ENCODE measurements at places on chromosomes 2 and 18.

DNA sequence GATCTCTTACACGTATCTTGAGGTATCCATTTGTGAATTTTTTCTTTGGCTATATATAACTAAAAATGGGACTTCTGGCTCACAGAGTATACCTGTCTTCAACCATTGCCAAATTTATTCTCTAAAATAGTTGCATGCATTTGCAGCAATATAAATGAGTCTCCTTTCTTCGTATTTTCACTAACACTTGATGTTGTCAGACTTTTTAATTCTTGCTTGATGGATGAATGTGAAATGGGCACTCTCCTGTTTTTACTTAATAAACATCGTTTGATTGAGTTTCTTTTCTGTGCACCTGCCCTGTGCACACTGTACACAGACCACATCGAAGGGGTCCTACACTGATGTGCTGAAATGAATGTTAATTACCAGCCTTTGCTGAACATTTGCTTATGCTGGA is 121.8 kb downstream of the DDX1 start:
- no peak for DNase-seq

DNA sequence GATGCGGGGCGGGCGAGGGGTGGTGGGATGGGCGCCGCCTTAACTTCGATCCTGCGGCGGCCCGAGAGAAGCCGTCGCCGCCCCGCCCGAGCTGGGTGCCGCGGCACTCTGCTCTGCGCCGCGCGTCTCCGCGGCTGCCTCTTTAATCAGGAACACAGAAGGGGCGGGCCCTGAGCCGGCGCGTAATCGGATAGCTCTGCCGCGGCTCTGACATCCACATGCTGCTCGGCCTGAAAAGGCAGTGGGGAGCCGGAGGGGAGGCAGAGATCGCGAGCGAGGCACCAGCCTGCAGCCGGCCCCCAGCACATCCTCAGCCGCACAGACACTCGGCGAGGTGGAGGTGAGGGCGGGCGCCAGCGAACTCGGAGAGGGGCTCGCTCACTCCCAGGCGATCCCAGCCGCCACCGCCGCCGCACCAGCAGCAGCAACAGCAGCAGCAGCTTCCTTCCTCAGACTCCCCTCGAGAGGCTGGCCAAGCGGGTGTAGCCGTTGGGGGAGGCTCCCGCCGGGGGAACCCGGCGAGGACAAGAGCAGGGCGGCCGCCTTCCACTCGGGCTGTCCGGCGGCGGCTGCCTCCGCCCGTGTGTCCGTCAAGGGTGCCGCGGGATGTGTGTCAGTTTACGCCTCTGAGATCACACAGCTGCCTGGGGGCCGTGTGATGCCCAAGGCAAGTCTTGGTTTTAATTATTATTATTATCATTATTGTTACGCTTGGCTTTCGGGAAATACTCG is at the start of gene NRP2:
Gene NRP2 (plus strand): TSS at position 263 of the 732 bp plus-strand sequence. CDS start 790 bp downstream, outside the sequence.
- peak; percentile 85 for DNase-seq

DNA sequence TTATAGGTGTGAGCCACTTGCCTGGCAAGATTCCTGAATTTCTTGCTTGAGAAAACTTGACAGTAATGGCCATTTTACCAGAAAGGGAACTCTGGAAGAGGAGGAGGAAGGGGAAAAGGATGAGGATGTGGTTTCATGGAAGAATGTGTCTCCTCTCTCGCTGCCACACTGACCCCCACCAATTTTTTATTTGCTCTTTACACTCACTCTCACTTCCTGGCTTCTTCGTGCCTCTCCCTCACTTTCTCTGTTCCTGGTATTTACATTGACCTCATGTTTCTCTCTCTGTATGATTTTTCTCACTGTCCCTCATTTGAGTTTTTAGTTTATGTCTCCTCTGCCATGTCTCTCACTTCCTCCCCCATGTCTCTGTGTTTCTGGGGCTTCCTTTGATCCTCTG is 134.5 kb upstream of the CAB39 start:
- peak; percentile 5 for DNase-seq

- DNase-seq, result peak; percentile 56
Measured at GRCh38 chr18:63487676-63488075, 10.9 kb downstream of the SERPINB5 start.

GRCh38 chr2:11542275-11542819 is 8.5 kb downstream of the GREB1 start:
- no peak for DNase-seq

DNA sequence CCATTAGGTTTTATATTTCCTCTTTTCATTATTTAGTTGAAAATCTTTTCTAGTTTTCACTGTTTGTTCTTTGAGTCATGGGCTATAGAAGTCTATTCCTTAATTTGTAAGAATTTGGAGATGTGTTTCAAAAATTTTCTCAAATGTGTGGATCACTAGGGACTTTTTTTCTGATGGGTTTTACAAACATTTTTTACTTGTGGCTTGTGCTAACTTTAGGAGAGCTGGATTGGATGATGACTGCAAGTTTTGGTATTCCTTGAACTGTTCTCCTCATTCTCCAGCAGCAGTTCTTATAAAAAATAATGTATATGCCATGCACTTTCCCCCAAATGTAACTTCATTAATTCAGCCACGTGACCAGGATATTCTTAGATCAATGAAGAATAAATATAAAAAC is 94.7 kb upstream of the CWC22 start:
- DNase-seq, result no peak

DNA sequence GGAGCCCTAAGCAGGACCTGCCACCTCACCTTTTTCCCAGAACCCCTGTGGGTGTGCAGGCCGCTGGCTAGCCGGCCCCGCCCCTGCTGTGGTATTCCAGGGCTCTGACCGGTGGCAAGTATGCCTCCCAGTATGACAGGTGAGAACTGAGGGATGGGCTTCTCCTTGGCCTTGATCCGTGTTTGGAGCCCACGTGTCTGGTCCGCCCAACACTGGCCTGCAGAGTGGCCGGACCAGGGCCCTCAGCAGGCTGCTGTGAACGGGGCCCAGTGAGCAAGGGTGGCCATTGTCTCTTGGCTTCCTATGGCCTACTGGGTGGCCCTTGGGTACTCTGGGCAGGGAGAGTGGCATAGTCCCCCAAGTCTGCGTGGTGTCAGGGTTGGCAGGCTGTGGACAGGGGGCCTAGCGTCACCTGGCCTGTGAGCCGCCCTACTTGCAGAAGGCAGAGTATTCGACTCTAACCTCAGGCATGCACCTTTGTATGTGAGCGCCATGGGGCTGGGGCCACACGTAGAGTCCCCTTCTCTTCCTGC is 1.8 kb downstream of the RNPEPL1 start:
- DNase-seq, result no peak

GRCh38 chr2:136985044-136985443 is 219.7 kb downstream of the THSD7B start:
- no peak for DNase-seq

GRCh38 chr2:153497938-153498629 is 19.5 kb upstream of the RPRM start:
- no peak for DNase-seq

GRCh38 chr2:46179037-46179621 is 118.1 kb upstream of the EPAS1 start:
- DNase-seq, result peak; percentile 50

- DNase-seq, result no peak
Measured at GRCh38 chr2:131031431-131031841, 61.8 kb downstream of the FAM168B start.

GRCh38 chr2:46229134-46230063 is 67.8 kb upstream of the EPAS1 start:
- peak; percentile 25 for DNase-seq

DNA sequence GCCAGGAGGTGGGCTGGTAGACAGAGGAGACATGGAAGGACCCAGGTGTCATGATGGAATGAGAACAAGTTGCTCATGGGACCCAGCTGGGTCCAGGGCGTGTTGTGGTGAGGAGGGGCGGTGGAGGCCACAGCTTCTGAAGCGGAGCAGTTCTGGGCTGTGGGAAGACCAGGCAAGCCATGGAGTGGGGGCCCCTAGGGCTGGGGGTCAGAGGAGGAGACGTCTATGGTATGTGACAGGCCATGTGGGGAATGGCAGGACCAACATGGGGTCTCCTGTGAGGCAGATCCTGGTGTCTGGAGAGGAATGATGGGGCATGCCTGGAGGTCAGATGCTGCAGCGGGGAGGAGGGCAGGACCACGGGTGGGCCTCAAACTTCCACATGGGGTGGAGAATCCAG is 16.9 kb downstream of the MYO7B start:
- no peak for DNase-seq

DNA sequence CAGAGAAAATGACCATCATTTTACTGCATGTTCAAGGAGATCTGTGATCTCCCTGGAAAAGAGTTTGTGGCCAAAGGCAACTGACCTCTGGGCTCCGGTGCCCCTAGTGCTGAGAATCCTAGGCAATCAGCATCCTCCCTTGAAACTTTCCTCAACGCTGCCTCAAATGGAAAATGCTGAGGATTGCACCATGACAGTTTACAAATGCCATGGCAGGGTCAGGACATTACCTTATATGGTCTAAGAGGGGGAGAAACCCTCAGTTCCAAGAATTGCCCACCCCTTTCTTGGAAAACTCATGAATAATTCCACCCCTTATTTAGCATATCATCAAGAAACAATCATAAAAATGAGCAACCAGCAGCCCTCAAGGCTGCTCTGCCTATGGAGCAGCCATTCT is 48.3 kb downstream of the ALPK2 start:
- DNase-seq, result peak; percentile 17

GRCh38 chr2:3689998-3690748 is 13.2 kb upstream of the DCDC2C start:
- peak; percentile 14 for DNase-seq

- no peak for DNase-seq
Measured at GRCh38 chr2:226050822-226051221, 651.3 kb downstream of the NYAP2 start.

- DNase-seq, result no peak
Measured at GRCh38 chr2:34719206-34719605, 1120.1 kb upstream of the FAM98A start.

DNA sequence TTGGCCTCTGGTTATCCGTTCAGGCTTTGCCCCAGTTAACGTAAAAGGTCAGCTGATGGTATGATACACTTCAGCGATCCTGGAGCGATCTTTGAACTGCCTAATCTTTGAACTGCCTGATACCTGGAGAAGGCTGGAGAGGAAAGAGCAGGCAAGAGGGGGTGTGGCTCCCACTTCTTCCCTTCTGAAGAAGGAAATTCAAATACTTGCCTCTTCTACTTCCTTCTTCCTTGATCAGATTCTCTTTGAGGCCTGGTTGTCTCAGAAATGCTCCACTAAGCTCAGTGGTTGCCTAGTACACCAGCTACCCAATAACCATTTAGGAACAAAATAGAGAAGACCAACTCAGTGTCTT is 619 bp downstream of the GALM start:
- peak; percentile 50 for DNase-seq

- no peak for DNase-seq
Measured at GRCh38 chr2:1813371-1813770, 69.1 kb upstream of the PXDN start.

DNA sequence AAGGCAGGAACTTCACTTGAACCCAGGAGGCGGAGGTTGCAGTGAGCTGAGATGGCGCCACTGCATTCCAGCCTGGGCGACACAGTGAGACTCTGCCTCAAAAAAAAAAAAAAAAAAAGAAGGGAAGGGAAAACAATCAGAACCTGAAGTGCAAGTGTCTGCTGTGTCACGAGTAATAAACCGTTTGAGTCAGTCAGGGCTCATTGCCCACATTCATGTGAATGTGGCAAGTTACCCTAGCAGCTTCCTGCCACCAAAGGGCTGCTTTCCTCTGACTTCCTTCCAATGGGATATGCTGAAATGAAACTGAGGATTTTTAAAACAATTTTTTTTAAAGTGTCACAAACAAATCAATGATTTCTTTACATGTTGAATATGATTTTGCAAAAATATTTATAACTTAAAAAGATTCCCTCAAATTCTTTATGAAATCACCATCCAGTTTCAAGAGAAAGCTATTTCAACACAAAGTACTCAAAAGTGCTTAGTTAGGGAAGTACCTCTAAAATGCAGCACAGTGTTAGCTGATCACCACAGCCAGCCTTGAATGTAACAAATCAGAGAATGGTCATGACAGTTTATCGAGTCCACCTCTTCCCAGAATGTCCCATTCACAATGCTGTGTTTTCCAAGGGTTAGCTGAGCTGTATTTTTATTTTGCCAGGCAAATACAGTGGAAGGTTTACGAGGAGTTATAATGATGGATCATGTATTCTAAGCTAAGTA is 36.4 kb downstream of the WDSUB1 start:
- DNase-seq, result peak; percentile 82

DNA sequence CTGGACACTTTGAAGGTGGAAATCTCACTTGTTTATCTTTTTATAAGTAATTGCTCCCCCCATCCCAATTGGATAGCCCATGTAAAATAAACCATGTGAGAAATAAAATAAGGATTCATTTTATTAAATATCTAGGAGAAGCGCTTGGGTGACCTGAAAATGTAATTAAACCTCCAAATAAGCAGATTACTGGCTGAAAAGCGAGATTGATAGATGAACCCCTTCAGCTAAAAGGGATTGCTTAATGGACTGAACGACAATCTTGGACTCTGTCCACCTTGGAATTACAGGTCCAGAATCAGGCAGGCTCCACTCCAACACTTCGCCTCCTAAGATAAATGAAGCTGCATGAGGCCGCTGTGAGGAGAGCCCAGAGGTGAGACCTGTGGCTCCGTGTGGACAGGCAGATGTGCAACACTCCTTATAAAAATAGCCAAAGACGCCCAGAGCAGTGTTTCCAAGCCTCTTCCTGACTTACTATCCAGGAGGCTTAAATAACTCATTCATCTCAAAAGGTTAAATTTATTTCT is 441.5 kb downstream of the MTX2 start:
- DNase-seq, result no peak

DNA sequence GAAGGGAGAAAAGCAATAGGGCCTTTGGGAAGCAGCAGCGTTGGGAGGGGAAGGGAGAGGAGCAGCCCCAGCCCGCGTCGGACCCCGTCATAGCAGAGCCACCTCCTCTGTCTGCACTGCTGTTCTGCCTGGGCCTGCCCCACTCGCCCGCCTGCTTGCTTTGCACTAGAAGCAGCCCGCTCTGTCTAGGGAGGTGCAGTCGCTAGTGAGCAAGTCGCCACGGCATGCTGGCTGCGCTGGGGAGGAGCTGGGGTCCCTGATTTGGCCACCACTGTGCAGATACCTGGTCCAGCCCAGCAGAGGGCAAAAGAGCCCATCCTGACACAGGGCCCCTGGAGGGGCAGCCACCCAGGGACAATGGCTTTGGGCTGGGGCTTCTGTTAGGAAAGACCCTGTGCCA is 8.0 kb upstream of the TMEM214 start:
- peak; percentile 36 for DNase-seq

- no peak for DNase-seq
Measured at GRCh38 chr2:69292256-69292655, 94.8 kb downstream of the GFPT1 start.

DNA sequence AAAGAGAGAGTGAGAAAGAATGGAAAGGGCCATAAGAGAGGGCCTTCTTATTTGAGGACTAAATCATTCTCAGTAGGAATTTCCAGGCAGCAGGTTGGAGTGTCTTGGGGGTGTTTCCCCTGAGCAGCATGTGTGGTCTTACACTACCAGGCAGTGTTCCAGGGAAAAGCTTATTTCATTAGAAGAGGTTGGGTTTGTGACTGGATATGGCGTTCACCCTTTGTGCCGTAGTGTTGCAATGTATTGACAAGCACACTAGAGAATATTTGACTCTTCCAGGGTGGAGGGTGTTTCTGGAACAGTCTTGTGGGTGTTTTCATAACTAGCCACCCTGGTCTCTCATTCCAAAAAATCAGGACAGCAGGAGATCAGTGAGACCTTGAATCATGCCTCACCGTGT is 105.5 kb downstream of the NRP2 start:
- no peak for DNase-seq

All from hematopoietic multipotent progenitor cell treated with erythropoietin and hydrocortisone succinate and interleukin-3 and kit ligand, for 4 days (in vitro differentiated cells).